Colonic mucosa (tissue), 4 donors: ENCODE measurements at places on chromosomes 6 and 20. TPM values are rescaled to one million over a fixed set of nuclear protein-coding genes. Genes with fewer than 3 reads are reported as not detected.

- no peak overlapping the region for H3K27ac ChIP-seq
- no peak overlapping the region for H3K4me3 ChIP-seq
- H3K36me3 ChIP-seq = no peaks in the 10 kb centered on the region
- H3K4me1 ChIP-seq = no peaks in the 10 kb centered on the region
- no peaks in the 10 kb centered on the region for H3K27me3 ChIP-seq
- DNase-seq = peak; percentile 79
Measured at GRCh38 chr6:156564127-156564806, 212.9 kb upstream of the ARID1B start.

DNA sequence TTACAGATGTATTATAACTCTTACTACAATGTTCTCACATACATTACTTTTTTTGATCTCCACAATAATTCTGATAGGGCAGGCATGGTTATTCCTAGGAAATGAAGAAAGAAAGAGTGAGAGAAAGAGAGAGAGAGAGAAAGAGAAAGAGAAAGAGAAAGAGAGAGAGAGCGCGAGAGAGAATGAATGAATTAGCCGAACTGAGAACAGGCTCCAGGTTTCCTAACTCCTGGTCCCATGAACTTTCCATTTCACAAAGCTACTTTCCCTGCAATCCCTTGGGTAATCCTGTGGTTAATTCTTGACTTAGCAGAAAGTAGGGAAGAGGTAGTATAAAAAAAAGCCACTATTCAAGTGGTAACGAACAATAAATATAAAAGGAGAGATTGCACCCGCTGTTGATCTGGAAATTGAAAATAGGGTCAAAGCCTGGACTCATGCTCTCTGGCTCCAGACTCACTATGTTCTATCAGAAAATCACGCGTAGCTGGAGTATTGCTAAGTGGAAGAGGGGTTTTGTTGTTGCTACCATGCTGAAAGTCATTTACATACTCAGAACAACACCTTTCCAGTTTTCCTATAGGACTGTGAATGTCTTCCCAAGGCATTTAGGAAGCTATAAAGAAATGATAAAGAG lies 131.2 kb downstream of the CCDC170 start:
- H3K4me3 ChIP-seq = no peak overlapping the region
- no peak for DNase-seq
- no peaks in the 10 kb centered on the region for H3K27me3 ChIP-seq
- no peaks in the 10 kb centered on the region for H3K36me3 ChIP-seq
- H3K27ac ChIP-seq = no peak overlapping the region

DNA sequence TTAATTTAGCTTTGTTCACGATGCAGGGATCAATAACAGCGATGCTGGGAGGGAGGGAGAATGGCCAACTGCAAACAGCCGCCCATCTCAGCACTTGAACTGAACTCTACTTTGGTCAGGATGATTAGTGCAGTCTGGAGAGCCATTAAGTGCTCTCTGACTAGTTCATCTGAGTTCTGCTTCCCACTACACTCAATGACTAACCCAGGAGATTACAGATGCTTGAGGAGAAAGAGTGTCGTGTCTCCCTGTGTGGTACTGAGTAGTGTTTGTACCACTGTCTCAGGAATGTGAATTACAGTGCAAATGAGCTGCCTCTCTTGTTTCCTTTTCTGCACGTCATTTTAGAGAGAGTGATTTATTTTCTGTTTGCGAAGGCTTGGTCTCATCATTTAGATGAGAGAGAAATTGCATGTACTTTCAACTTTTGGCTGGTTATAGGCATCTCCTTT lies 23.5 kb downstream of the CARMIL1 start:
- H3K27me3 ChIP-seq = no peaks in the 10 kb centered on the region
- DNase-seq = no peak
- no peak overlapping the region for H3K4me3 ChIP-seq
- H3K36me3 ChIP-seq = no peaks in the 10 kb centered on the region

LHFPL5 gene
- not detected for total RNA-seq

DNMT3B gene
- 3.3 TPM for total RNA-seq

GRCh38 chr6:131952886-131953509 lies 1.8 kb upstream of the CCN2 start:
- H3K27ac ChIP-seq = no peak overlapping the region
- no peak overlapping the region for H3K4me3 ChIP-seq
- H3K4me1 ChIP-seq = no peaks in the 10 kb centered on the region
- no peaks in the 10 kb centered on the region for H3K36me3 ChIP-seq
- H3K27me3 ChIP-seq = no peaks in the 10 kb centered on the region
- DNase-seq = no peak

DNA sequence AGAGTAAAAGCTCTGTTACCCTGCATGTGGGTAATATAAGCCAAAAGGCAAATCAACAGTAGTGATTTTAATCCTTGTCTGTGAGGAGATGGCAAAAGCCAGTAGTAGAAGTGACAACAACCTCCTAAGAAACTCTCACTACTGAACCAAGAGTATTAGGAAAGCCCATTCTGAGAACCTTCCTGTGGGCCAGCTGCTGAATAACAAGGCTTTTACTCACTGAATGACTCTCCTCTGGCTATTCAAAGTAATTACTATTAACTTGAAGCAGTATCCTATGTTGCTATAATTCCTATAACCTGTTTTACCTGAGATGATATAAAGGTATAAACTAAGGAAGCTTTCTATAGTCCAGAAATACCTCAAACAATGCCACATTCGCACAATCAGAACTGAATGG lies 55.1 kb downstream of the CHD6 start:
- no peaks in the 10 kb centered on the region for H3K4me1 ChIP-seq
- no peaks in the 10 kb centered on the region for H3K36me3 ChIP-seq

GRCh38 chr20:61497029-61497627 lies 245.1 kb downstream of the CDH4 start:
- no peaks in the 10 kb centered on the region for H3K36me3 ChIP-seq
- no peak overlapping the region for H3K4me3 ChIP-seq
- no peak for DNase-seq
- H3K4me1 ChIP-seq = no peaks in the 10 kb centered on the region
- H3K27ac ChIP-seq = no peak overlapping the region
- no peaks in the 10 kb centered on the region for H3K27me3 ChIP-seq

DNA sequence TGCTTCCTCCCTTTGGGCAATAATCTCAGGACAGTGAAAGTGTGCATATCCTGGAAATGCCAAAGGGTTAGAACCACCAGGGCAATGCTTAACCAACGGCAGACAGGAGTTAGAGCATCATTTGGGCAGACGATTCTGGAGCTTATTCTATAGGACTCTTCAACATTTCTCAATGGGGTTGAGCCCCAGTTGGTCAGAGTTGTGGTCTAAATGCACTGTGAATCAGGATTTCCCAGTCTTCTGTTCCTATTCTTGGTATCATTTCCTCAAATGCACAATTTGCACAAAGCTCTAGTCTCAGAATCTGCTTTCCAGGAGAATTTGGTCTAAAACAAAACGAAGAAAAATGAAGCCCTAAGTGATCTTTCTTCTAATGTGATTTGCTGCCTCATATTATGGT lies 389.6 kb upstream of the JAG1 start:
- H3K36me3 ChIP-seq = no peaks in the 10 kb centered on the region
- no peaks in the 10 kb centered on the region for H3K27me3 ChIP-seq
- H3K4me3 ChIP-seq = no peak overlapping the region
- H3K4me1 ChIP-seq = no peaks in the 10 kb centered on the region
- DNase-seq = no peak

FAM83B gene
- 36.6 TPM for total RNA-seq

KAT14 gene
- 13.4 TPM for total RNA-seq

DNA sequence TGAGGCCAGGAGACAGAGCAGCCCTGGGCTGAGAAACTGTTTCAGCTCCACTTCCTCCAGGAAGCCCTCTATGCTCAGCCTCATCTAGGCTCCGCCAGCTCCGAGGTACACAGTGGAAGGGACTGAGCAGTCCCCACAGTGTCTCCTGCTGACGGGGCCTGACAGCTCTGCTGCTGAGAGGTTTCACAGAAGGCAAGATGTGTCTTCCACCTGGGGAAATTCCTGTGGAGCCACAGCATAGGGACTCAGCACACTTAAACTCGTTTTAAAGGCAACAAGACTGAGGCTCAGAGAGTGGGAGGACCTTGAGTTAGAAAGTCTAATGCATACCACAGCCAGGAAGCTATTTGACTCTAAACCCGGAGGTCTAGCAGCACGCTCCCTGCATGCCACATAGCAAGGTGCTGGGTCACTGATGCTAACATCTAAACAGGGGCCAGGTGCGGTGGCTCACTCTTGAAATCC lies 6.8 kb downstream of the ADA start:
- no peak for DNase-seq
- no peak overlapping the region for H3K4me3 ChIP-seq
- no peaks in the 10 kb centered on the region for H3K36me3 ChIP-seq
- peaks cover 12% of the 10 kb centered on the region for H3K4me1 ChIP-seq
- no peaks in the 10 kb centered on the region for H3K27me3 ChIP-seq

- H3K27ac ChIP-seq = no peak overlapping the region
- no peak overlapping the region for H3K4me3 ChIP-seq
- no peaks in the 10 kb centered on the region for H3K4me1 ChIP-seq
- no peaks in the 10 kb centered on the region for H3K27me3 ChIP-seq
Measured at GRCh38 chr6:36999751-37000125, 5.7 kb upstream of the FGD2 start.

DNA sequence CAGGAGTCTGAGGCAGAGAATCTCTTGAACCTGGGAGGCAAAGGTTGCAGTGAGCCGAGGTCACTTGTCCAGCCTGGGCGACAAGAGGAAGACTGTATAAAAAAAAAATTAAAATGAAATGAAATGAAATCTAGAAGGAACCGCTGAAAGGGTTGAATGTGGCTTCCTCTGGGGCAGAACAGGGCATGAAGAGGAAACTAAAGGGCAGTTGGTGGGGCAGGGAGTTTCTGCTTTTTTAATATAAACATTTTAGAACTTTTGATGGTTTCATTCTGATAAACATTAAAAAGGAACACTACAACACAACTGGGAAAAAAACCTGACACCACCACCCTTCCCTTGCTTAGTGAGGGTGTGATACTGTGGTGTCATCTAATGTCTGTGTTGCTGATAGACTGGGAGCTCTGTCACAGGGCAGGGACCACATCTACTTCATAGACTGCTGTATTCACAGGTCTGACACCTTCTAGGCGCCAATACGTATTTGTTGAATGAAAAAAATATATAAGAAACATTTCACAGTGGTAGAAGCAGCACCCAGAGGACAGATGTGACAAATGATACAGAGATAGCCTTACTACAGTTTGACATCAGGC lies 128.9 kb downstream of the ADAT2 start:
- no peak overlapping the region for H3K27ac ChIP-seq
- no peaks in the 10 kb centered on the region for H3K27me3 ChIP-seq
- no peak for DNase-seq
- H3K36me3 ChIP-seq = no peaks in the 10 kb centered on the region
- no peaks in the 10 kb centered on the region for H3K4me1 ChIP-seq

GRCh38 chr6:164763788-164764187 lies 545.6 kb downstream of the C6orf118 start:
- no peak overlapping the region for H3K4me3 ChIP-seq
- no peaks in the 10 kb centered on the region for H3K36me3 ChIP-seq
- H3K27me3 ChIP-seq = no peaks in the 10 kb centered on the region
- H3K4me1 ChIP-seq = no peaks in the 10 kb centered on the region
- H3K27ac ChIP-seq = no peak overlapping the region

DNA sequence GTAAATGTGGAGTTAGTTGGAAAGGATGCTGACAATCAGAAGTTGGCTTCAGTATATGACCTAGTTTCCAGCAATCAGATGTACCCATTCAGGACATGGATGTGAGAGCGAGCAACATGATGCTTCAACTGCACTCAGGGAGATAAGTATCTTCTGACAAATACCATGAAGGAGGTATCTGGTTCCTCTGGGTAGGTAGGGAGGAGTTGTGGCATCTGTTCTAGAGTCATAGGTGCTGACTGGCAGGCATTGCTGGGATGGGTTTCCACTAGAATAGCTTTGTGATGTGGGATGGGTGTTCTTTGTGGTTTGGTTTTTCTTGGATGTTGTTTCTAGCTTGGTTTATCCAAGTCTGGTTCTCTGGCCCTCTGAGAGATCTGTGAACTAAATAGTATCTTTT lies 3.9 kb upstream of the REV3L start:
- H3K36me3 ChIP-seq = no peaks in the 10 kb centered on the region
- no peak for DNase-seq
- no peak overlapping the region for H3K4me3 ChIP-seq
- no peak overlapping the region for H3K27ac ChIP-seq

DNA sequence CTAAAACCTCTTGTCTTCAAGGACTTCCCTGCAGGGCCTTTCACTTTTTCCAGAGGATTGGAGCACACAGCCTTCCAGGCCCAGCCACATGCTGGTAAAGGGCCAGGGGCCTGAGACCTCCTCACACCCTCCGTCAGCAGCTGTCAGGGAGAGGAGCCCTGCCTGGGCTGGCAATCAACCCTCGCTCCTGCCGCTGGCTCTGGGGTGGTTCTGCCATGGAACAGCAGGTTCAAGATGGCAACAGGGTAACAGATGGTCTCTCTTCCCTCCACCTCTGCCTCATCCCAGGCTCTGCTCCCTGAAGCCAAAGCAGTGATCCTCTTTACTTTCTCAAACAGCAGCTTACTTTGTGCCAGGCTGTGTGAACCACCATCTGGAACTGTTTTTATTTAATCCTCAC lies 23.8 kb downstream of the PCNA start:
- no peaks in the 10 kb centered on the region for H3K4me1 ChIP-seq
- no peaks in the 10 kb centered on the region for H3K27me3 ChIP-seq
- no peak overlapping the region for H3K27ac ChIP-seq
- DNase-seq = no peak
- no peak overlapping the region for H3K4me3 ChIP-seq

COL11A2 gene
- 0.13 TPM for total RNA-seq

ASIP gene
- not detected for total RNA-seq

GRCh38 chr6:18485660-18486435 lies 98.7 kb downstream of the RNF144B start:
- H3K4me1 ChIP-seq = no peaks in the 10 kb centered on the region
- H3K27me3 ChIP-seq = no peaks in the 10 kb centered on the region
- H3K27ac ChIP-seq = no peak overlapping the region
- H3K36me3 ChIP-seq = no peaks in the 10 kb centered on the region
- DNase-seq = no peak

GRCh38 chr6:39707962-39708683 lies 17.1 kb downstream of the KIF6 start:
- no peak overlapping the region for H3K27ac ChIP-seq
- H3K36me3 ChIP-seq = no peaks in the 10 kb centered on the region
- H3K4me1 ChIP-seq = no peaks in the 10 kb centered on the region
- no peak for DNase-seq

DNA sequence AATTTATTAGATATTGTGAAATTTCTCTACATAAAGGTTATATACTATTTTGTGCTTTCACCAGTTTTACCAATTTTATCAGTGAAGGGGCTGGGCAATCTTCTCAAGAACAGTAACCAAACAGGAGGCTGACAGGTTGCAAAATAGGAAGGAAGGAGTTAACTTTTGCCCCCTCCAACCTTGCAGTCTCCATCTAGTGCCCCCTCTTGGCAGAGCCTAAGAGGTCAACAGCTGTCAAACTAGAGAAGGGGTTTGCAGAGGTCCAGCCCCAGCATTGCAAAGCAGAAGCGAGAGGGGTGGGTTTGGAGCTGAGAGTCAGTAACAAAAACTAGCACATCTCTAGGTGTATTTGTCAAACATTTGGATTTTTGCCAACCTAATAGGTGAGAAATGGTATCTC lies 391.0 kb downstream of the CDC5L start:
- DNase-seq = no peak
- no peak overlapping the region for H3K27ac ChIP-seq
- H3K4me1 ChIP-seq = no peaks in the 10 kb centered on the region

SLC32A1 gene
- total RNA-seq = not detected
